ENCODE measurements at places on chromosomes 5 and 9. TPM values are rescaled to one million over a fixed set of nuclear protein-coding genes. Genes with fewer than 3 reads are reported as not detected.

- no peak for DNase-seq
Observed at GRCh38 chr5:147310059-147310704, 75.4 kb downstream of the STK32A start.

POU5F2 gene
- not detected for polyA plus RNA-seq

GRCh38 chr5:109408991-109409843 is 557 bp downstream of the PJA2 start:
- DNase-seq: peak; percentile 93

- DNase-seq: no peak
Observed at GRCh38 chr5:50863534-50864170, 197.2 kb downstream of the PARP8 start.

GRCh38 chr5:162485666-162486292 is 418.2 kb downstream of the GABRG2 start:
- DNase-seq: no peak

GRCh38 chr5:146510559-146511125 is 5.3 kb downstream of the GPR151 start:
- DNase-seq: no peak

DNA sequence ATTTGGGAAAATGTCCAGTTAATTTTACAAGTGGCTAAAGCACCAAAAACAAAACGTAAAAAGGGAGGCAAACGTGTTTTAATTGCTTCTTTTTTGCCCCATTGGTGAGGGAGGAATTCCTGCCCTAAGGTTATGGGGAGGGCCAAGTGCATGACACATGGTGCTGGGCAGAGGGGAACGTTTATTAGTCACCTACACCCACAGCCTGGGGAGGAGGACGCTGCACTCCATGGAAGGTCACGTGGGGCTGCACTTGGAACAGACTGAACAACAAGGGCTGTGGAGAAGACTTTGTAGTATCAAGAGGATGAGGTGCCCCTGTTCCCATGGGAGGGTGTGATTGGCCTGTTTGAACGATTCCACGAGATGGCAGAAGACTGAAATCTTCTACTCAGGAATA is 13.7 kb upstream of the ADAMTS16 start:
- DNase-seq: no peak

DNA sequence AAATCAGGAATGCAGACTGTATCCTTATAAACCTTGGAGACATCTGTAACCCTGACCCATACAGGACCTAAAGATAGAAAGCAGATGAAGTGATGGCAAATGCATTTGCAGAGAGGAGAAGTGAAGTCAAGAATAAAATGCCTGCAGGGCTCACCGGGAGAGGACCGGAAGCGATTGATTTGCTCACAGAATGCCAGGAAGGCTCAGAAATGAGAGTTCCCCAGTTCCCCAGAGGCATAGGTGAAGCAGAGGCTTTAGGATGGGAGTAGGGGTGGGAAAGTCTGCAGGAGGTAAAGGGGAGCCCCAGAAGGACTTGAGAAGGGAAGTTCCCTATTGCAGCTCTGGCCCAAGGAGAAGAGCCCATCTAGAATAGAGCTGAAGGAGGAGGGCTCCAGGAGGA is 63.9 kb upstream of the TNFAIP8 start:
- no peak for DNase-seq
